ENCODE measurements at places on chromosomes 5 and 9.

GRCh38 chr9:120353506-120353905 lies 226.5 kb downstream of the CDK5RAP2 start:
- H3K36me3 ChIP-seq = no peaks in the 10 kb centered on the region
- no peak overlapping the region for H3K27ac ChIP-seq
- H3K27me3 ChIP-seq = no peaks in the 10 kb centered on the region
- H3K4me1 ChIP-seq = no peaks in the 10 kb centered on the region

GRCh38 chr9:74281674-74282073 lies 215.5 kb upstream of the RORB start:
- H3K36me3 ChIP-seq = no peaks in the 10 kb centered on the region
- no peaks in the 10 kb centered on the region for H3K4me1 ChIP-seq
- no peak for DNase-seq
- H3K4me3 ChIP-seq = no peak overlapping the region
- no peak overlapping the region for H3K27ac ChIP-seq

- H3K27me3 ChIP-seq = no peaks in the 10 kb centered on the region
- no peaks in the 10 kb centered on the region for H3K4me1 ChIP-seq
- H3K4me3 ChIP-seq = no peak overlapping the region
- no peaks in the 10 kb centered on the region for H3K36me3 ChIP-seq
- no peak overlapping the region for H3K27ac ChIP-seq
Observed at GRCh38 chr5:144032375-144032774, 138.1 kb downstream of the YIPF5 start.

- peaks cover 2% of the 10 kb centered on the region for H3K27me3 ChIP-seq
- DNase-seq = no peak
- no peak overlapping the region for H3K27ac ChIP-seq
- H3K4me3 ChIP-seq = no peak overlapping the region
Observed at GRCh38 chr9:101705135-101705661, 33.2 kb downstream of the GRIN3A start.

GRCh38 chr5:7754490-7754889 lies 96.4 kb downstream of the CFAP90 start:
- no peak overlapping the region for H3K4me3 ChIP-seq
- no peak overlapping the region for H3K27ac ChIP-seq
- H3K27me3 ChIP-seq = no peaks in the 10 kb centered on the region
- no peaks in the 10 kb centered on the region for H3K36me3 ChIP-seq
